T-helper 1 cell (primary cell): ENCODE measurements at places on chromosomes 5 and 9.

DNA sequence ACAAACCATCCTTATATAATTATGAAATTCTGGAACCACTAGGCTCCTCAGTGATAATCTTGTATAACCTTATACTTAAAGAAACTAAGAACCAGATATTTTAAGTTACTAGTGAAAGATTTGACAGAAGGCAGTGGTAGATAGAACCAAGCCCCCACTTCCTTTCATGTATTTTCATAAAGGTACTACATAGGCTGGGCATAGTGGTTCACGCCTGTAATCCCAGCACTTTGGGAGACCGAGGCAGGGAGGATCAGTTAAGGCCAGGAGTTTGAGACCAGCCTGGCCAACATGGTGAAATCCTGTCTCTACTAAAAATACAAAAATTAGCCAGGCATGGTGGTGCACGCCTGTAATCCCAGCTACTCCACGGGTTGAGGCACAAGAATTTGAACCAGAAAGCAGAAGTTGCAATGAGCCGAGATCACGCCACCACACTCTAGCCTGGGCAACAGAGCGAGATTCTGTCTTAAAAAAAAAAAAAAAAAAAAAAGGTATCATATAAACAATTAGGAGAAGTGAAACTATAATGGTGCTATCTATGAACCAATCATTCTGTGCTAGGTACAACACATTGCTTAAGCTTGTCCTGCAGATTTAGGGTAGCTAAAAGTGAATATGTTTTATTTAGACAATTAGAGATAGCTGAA, 27.9 kb upstream of the DTWD2 start:
- DNase-seq, result no peak

- no peak for DNase-seq
Observed at GRCh38 chr9:94778013-94778412, 51.5 kb downstream of the AOPEP start.

GRCh38 chr9:128034821-128035652, 32.1 kb downstream of the NAIF1 start:
- peak; percentile 76 for DNase-seq

- DNase-seq, result no peak
Observed at GRCh38 chr5:159877894-159878448, 38.3 kb upstream of the ADRA1B start.

DNA sequence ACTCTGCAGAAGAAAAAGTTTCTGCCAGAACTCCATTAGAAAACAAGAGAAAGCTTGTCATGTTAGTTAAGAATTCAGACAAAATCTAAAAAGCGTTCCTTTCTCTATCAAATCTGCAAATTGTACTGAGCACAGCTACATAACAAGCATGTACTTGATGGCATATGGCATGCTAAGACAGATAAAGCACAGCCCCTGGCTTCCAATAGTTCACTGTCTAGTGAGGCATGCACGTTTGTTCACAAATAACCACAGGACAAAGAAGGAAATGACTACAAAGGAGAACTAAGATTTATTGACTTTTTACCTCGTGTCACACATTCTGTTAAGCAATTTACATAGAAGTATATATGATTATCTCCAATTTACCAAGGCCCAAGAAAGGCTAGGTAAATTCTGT, 518.2 kb upstream of the TLE4 start:
- DNase-seq, result no peak

GRCh38 chr5:56983593-56984361, 31.9 kb upstream of the MIER3 start:
- DNase-seq, result no peak

GRCh38 chr5:142032747-142033631, 20.2 kb upstream of the GNPDA1 start:
- DNase-seq, result no peak

DNA sequence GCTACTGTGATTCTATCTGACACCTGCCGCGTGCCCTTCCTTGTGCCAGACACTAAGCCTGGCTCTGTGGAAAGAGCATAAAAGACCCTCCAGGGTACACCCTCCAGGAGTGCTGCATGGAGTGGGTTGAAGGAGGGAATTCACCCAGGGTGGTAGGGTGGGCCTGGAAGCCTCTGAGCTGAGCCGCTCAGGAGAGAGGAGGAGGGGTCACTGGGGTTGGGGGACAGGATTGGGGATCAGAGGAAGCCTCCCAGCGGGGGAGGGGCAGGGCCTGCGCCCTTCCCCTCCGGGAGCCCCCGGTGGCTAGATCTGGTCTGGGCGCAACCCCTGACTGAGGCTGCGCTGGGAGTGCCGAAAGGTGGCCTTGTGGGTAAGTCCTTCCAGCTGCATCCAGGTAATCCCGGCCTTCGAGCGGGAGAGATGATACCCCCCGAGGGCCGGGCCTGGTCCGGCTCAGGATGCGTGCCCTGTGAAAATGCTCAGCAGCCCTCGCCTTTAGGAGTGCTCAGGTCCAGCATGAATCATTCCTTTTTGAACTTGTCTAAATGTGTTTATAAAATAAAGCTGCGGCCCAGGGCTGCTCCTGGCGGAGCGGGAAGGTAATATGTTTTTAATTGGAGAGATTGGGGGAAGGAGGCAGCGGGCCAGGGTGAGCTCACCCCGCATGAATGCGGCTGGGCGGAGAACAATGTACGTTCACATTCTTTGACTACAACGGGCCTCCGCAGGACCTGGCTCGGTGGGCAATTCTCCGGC, 118.1 kb upstream of the SMIM23 start:
- no peak for DNase-seq

DNA sequence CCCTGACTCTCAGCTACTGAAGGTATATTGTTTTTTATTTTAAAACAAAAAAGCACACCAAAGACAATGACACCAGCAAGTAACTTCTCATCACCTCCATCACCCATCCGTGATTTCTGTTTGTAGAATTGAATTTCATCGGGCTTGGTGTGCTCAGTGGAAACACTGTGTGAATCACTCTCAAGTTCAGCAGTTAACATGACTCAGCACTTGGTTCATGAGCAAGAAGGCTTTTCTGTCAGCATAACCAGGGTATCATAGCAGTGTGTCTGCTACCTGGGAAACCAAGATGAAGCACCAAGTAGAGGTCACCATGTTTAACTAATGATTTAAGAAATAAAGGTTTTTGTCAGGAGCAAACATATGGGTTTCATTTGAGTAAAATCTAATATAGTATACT, 123.7 kb downstream of the INSYN2B start:
- no peak for DNase-seq

DNA sequence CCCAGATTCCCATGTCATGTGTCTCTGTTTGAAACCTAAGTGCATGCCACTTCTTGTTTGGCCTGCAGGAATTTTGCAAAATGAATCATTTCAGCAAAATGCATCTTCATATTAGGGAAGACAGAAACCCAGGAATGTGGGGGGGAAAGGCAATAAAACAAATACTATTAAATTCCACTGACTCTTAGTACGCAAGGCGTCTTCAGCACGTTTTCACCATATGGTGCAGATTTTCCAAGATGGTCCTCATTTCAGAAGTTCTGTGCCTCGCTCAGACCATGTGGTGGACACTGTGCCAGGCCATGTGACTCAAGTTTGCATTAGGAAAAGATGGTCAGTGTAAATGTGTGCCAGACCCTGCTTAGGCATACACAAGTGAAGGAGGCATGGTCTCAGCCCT, 184.0 kb downstream of the ACTL7B start:
- DNase-seq, result no peak

DNA sequence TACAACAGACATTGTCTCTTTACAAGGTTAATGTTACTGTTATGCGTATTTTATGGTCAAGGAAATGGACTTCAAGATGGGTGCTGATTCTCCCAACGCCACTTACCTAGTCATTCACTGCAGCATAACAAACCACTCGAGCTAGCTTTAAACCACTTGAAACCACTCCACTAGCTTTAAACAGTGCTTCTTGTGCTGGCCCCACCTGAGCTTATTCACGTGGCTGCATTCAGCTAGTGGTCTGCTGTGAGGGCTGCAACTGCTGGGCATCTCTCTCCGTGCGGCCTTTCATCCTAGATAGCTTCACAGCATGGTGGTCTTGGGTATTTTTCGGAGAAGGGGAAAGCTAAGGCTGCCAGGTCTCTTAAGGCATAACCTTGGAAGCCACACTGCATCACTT, 3.5 kb upstream of the HRH2 start:
- DNase-seq, result peak; percentile 25

DNA sequence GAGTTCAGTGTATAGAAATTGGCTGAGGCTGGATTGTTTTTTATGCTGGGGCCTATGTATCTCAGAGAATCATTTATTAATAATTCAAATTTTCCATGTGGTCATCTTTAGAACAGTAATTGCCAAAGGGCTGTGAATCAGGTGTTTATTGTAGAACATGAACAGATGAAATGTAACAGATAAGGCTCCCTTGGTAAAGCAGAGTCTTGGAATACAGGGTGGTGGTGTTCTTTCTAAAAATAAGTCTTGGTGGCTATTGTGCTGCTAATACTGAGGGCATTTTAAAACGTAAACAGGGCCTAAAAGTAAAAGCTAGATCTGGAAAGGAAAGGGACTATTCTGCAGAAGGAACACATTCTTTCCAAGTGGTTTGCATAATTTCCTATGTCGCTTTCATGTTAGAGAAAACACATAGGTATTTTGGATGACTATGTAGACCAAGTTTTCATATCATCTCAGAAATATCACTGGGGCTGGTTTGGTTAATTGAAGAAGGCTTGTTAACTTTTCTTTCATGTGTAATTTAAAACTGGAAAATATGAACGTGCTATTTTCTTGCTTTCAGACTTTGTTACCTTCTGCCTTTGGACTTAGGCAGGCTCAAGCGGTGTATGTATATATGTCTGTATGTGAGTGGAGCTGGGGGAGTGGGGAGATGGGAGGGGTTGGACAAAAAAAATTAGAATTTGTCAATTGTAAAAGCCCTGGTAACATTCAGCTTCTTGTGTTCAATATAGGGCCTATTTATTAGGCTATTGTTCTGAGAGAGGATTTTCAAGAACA, 119.9 kb upstream of the ANKRD55 start:
- no peak for DNase-seq

DNA sequence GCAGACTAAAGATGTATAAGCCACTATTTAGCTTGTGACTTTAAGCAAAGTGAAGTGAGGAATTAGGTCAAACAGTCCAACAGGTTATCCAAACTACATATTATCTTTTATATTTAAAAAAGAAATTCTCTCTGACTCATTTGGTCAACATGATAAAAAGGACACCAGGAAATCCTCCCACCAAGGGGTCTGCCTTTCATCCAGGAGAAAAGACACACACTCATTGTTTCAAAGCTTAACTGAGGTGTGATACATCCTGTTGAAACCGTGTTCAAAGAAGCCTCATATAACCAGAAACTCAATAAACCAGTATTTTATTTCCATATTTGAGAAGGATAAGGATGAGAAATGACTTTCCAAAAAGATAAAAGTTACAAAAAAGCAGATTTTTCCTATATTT, 417.1 kb downstream of the HCN1 start:
- DNase-seq, result no peak

DNA sequence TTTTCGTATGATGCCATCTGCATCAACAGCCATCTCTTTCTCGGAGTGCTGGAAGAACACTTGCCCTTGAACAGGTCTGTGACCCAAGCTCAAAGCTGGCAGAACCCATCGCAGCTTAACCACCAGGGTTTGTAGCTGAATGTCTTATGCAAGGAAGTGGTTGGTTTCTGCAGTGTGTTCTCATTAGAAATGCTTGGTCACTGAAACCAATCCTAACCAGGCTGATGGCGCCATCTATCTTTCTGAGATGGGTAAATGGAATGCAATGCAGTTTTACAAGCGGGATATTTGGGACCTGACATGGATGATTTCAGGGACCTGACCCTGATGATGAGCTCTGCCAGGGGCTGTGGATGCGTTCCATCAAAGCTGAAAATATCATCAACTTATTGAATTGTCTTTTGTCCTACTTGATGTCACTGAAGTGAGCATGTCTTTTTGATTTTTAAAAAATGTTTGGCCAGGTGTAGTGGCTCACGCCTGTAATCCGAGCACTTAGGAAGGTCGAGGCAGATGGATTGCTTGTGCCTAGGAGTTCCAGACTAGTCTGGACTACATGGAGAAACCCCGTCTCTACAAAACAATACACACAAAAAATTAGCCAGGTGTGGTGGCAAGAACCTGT, 28.7 kb downstream of the DMRT3 start:
- DNase-seq, result no peak

- no peak for DNase-seq
Observed at GRCh38 chr5:174448662-174449061, 275.7 kb upstream of the MSX2 start.

DNA sequence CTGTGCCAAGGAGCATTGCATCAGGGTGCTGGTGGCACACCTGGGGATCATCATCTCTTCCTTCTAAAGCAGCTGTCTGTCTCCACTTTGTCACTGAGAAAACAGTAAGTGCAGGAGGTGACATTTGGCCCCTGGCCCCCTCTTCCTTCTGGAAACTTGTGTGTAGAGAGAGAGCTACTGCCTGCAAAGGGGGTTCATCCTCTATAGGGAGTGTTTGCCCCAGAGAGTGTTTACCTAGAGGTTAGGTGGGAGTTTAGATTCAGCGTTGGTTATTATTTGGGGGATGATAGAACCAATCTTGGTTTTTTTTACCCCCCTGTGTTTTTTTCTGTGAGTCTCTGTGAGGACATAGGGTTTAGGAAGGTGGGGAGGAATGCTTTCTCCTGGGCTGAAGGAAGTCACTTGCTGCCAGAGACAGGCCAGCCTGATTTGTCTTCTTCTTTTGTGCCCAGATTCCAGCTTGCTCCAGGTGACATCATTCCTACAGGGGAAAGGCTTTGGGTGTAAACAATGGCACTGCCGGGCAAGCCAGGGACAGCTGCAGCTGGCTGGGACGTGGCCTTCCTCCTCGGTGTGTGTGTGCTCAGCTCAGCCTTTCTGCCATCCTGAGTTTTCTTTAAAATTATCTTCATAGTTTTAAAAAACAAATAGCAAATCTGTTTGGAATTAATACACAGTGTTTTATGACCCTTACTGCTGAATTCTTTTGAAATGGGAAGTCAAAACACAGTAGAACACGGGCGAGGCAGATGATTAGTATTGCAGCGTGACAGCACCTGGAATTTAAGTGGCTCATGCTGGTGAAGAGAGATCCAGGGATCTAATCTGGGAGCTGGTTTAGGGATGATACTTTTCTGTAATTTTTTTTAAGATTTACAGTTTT, 24.5 kb downstream of the PRRC2B start:
- no peak for DNase-seq

DNA sequence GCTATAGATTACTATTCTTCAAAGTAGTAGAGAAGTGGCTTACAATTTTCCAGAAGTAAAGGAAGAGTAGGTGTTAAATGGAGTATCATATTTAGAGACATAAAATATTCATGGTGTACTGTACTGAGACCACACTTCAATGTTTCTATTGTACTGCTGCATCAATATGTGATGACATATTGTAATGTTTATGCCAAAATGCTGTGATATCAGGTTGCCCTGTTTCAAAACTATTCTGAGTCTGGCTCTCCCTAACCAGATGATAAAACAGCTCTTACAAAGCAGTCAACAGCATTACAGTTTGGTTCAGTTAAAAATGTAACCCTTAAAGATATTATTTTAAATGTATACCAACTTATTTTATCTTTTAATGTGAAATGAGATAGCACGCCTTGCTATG, 30.8 kb upstream of the ACOT12 start:
- DNase-seq, result no peak

DNA sequence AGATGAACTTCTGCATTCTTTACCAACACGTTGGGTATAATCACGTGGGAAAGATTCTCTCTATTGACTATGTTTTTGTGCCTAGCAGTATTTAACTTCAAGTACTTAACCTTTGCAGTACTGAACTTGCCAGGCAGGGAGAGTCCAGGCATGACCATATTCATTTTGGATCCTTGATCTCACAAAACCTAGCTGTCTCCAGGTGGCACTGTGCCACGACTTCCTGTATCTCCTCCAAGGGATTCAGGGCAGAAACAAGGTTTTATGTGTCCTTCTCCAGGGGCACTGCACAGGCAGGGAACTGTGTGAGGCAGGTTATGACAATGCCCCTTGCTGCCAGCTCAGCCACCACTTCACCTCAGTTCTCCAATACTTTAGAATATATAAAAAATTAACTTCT, 11.7 kb upstream of the IFNA5 start:
- no peak for DNase-seq
